Activated naive CD4-positive, alpha-beta T cell treated with Interleukin-2 at 50 U/mL for 16 hours (primary cell): ENCODE measurements at places on chromosomes 3 and 15.

GRCh38 chr3:113117511-113118234 lies 93.7 kb upstream of the BOC start:
- no peak for DNase-seq

DNA sequence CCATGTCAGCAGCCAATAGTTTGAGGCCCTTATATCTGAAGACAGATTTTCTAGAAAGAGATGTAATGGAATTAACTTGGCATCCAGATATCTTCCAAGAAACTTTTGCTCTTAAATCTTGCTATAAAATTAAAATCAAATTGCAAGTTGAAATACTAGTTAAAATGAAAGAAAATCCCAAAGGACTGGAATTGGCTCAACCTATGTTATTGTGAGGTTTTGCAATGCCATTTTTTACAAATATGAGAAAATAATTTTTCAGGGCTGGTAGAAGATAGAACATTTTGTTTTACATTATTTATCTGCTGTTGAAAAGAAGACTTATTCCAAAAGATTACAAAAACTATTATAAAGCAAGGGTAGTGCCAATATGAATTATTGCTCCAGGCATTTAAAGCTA lies 92.2 kb upstream of the AGTR1 start:
- DNase-seq, result no peak

- no peak for DNase-seq
Observed at GRCh38 chr3:129271674-129272073, 7.0 kb upstream of the HMCES start.

GRCh38 chr3:184145111-184145524 lies 10.0 kb downstream of the EIF2B5 start:
- DNase-seq, result peak; percentile 23

GRCh38 chr3:148791920-148792319 lies 35.7 kb upstream of the CPB1 start:
- DNase-seq, result no peak

- DNase-seq, result no peak
Observed at GRCh38 chr3:148319161-148319915, 378.4 kb upstream of the AGTR1 start.

- no peak for DNase-seq
Observed at GRCh38 chr15:59713177-59713576, 24.1 kb upstream of the BNIP2 start.
